ENCODE measurements at places on chromosomes 6 and 20.

DNA sequence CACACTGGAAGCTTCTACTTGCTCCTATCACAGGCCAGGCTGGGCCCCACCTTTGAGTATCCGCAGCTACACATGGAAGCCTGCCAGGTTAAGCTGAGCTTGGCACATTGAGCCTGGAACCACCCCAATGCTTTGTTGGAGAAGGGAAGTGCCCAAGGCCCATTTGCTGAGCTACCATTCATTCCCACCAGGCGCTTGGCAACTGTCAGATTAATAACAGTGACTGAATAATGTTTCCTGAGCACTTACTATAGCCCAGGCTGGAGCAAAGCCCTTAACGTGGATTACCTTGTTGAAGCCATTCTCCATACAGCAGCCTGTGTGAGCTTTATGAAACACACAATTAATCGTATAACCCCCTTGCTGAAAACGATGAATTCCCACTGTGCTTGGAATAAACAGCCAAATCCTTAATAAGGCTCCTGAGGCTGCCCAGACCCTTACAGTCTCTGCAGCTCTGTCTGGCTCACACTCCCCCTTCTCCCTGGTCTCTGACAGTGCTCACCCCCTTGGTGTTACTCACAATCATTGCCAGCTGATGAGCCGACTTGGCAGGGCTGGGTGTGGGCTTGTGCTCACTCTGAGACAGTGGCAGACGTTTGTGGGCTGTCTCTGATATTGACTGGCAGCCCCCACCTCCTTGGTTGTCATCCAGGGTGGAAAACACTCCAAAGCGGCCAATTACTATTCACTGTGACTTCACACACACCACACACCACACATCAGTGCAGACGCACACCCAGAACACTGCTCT, 357.1 kb downstream of the MAFB start:
- no peak for DNase-seq

GRCh38 chr20:60101201-60101890, 143.1 kb downstream of the CDH26 start:
- no peak for DNase-seq

DNA sequence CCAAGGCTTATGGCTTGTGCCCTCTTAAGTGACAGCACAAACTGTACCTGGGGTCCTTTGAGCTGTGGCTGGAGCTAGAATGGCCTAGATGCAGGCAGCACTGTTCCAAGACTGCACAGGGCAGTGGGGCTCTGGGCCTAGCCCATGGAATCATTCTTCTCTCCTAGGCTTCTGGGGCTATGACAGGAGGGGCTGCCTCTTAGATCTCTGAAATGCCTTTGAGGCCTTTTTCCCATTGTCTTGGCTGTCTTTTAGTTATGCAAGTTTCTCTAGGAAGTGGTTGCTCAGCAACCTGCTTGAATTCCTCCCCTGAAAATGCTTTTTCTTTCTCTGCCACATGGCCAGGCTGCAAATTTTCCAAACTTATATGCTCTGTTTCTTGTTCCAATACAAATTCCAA, 183.4 kb downstream of the WDR27 start:
- no peak for DNase-seq

- DNase-seq = no peak
Observed at GRCh38 chr6:12232821-12233220, 57.3 kb upstream of the EDN1 start.

DNA sequence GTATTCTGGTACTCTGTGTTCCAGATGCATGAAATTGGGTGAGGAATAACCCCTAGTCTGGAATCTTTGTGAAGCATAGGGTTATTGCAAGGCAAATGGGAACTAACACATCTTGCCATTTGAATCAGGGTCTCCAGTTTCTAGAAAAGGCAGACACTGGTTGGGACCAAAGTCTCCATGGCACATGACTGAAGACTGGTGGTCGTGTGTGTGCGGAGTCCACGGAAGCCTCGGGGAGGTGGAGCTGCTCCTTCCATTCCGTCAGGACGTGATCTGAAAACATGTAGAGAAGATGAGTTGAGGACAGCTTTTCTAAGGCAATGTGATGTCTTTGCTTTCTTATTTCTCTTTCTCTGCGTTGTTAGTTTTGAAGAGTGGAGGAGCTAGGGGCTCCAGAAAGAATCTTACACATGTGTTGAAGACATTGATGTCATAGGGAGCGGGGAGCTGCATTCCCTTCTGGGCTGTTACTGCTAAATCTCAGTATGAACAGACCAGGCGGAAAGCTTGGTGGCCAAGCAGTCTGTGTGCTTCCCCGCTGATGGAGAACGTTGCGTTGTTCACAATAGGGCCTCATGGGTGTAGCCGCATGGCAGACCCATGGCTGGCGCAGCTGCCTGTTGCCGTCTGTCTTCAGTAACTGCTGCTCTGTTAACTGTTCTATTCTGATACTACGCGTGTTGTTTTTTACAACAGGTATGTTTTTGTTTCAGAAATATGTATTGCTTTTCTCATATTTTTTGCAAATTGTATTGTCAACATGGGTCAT, 4.8 kb upstream of the SLC17A9 start:
- DNase-seq = no peak

- no peak for DNase-seq
Observed at GRCh38 chr6:87701344-87701675, 723 bp downstream of the AKIRIN2 start.

DNA sequence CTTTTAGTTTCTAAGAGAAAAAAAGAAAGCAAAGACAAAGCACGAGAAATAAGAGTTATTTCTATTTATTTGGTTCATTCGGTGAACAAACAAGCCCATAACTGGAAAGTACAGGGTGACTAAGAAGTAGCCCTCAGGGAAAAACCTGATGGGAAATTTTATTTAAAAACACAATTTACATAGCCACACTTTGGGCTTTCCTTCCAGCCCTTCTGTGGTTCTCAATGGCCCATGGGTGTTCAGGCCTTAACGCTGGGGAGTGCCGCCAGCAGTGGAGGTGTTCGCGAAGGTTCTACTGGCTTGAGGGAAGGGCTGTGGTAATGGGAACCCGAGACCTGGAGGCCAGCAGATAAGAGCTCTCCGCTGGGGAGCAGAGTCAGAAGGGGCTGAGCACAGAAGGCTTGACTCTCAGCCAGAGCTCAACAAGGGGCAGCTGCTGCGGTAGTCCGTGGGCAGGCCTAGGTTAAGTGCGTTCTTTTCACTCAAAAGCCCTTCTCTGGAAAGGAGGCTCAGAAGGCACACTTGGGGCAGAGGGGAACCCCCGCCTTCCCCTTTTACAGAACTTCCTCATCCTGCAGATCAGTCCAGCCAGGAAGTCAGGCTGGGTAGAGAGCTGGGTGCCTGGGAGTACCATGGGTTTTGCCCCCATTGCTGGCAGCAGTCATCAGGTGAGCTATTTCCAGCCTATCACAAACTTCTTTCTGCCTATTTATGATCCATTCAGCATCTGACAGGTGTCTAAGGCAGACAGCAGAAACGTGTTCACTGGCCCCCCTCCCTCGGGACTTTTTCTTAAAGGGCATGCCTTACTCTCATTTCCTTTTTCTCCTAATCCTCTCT, 8.8 kb upstream of the CD83 start:
- no peak for DNase-seq

DNA sequence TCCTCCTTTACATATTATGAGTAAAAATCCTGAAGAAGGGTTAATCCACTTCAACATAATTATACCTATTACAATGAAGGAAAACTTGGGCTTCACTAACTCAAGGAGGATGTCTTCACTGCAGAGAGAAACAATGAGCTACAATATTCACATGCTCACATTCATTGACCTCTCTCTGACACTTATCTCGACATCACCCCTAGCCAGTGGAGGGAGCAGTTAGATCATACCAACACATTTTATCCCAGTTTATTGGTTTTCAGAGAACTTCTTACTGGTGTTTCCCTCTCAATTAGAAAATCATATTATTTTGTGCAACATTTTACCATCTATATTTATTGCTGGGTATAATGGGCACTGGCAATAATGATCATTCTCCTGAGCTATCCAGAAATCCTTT, 646.5 kb downstream of the TENT5A start:
- no peak for DNase-seq

DNA sequence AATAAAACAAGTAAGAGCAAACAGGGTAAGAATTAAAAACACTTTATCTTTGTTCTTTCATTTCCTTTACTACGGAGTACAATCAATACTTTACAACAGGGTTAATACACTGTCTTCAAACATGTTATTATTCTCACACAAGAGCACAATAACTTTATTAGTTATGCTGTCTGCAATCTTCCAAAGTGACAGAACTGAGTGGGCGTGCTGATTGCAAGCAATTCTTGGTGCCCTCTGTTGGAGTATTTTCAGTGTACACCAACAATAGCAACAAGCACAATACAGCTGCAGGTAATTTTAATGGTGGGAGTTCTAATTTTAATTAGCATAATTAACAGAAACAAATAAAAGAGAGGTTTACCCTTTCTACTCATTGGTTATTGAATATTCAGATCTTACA, 33.9 kb upstream of the PTPRK start:
- DNase-seq = no peak

DNA sequence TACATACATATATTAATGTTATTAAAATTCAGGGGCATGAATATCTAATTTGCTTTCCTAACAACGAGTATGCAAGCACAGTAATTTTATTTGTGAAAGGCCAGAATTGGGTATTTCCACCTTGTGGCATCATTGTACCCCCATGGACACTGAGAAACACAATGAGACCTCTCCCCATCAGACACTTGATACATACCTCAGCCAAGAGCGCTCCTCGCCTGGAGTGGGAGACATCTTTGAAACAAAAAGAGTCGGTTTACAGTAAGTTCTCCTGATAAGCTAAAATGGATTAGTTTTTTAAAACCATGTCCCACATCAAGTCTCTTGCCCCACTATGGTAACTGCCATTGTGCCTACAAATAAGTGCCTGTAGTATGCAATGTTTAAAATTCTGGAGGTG, 2.1 kb downstream of the CNR1 start:
- DNase-seq = no peak

DNA sequence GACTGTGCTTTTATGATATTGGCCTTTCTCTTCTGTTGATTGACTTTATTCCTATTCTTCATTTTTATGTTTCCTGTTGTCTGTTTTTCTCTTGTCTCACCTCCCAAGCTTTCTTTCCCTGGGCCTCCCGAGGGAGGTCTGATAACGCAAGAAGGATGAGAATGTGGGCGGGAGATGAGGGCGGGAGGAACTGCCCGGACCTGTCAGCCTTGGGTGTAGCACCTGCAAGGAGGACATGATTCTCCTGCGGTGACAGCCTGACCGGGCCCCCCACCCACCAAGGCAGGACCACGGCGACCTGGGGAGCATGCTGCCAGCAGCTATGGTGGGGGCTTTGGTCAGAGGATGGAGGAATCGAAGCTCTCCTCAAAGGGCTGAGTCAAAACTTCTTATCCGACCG, 86.9 kb downstream of the PLEKHG1 start:
- DNase-seq = no peak

DNA sequence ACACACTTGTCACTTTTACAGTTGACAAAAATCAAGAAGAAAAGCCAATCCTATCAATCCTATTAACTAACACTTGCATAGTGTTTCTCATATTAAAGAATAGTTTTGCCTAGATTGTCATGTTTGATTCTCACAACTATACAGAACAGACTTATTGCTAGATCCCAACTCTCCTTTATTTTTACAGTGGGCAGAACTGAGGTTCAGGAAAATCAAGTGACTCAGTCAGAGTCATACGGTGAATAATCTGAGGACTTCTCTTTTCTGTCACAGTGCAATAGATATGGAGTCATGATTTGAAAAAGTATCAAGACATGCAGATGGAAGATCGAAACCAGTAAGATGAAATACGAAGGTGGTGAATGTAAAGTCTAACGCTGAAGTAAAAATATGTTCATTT, 195.1 kb upstream of the CITED2 start:
- no peak for DNase-seq

DNA sequence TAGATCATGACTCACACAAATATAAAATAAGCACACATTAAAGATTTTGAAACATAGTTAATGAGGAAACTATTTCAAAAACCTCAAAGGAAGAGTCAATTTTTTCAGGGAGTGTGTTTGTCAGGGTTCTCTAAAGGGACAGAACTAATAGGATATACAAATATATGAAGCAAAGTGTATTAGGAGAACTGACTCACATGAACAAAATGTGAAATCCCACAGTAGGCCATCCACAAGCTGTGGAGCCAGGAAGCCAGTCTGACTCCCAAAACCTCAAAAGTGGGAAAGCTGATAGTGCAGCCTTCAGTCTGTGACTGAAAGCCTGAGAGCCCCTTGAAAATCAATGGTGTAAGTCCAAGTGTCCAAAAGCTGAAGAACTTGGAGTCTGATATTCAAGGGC, 898.0 kb upstream of the EYS start:
- DNase-seq = no peak

- no peak for DNase-seq
Observed at GRCh38 chr20:57040466-57040865, 226.0 kb downstream of the BMP7 start.

GRCh38 chr6:37489697-37490336, 9.9 kb downstream of the CCDC167 start:
- DNase-seq = no peak

- no peak for DNase-seq
Observed at GRCh38 chr6:7241160-7241559, 71.8 kb downstream of the SSR1 start.

GRCh38 chr6:158468666-158469065, 91.2 kb upstream of the TMEM181 start:
- DNase-seq = no peak

- DNase-seq = no peak
Observed at GRCh38 chr6:4379958-4380357, 244.6 kb upstream of the ECI2 start.

GRCh38 chr20:31707994-31708735, 14.5 kb downstream of the BCL2L1 start:
- DNase-seq = no peak

- DNase-seq = no peak
Observed at GRCh38 chr20:57229490-57229889, 37.0 kb downstream of the BMP7 start.

GRCh38 chr20:18213002-18213401, 75.3 kb upstream of the ZNF133 start:
- DNase-seq = no peak

GRCh38 chr6:19833947-19834346, 3.2 kb upstream of the ID4 start:
- no peak for DNase-seq

GRCh38 chr6:74964871-74965441, 240.9 kb downstream of the COL12A1 start:
- no peak for DNase-seq

DNA sequence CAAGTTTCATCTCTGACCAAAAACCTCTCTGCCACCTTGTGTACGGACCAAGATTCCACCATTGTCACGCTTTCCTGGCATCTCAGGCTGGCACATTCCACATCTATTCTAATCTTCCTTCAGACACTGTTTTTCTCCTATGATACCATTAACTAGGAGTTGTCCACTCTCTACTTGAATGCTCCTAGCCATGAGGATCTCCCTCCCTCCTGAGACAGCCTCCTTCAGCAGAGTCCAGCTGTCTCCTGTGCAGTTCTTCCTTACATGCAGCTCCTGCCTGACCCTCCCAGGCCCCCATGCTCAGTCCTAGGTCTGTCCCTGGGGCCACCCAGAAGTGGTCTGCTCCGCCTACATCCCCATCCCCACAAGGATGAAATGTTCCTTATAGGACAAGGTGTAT, 90.9 kb downstream of the CHMP4B start:
- no peak for DNase-seq

Data from cerebellum (tissue), 4 donors.